Stimulated activated CD8-positive, alpha-beta memory T cell treated with anti-CD3 and anti-CD28 coated beads, Interleukin-4, amount 100 ng/mL, for 48 hours (primary cell): ENCODE measurements at places on chromosomes 7 and 10.

DNA sequence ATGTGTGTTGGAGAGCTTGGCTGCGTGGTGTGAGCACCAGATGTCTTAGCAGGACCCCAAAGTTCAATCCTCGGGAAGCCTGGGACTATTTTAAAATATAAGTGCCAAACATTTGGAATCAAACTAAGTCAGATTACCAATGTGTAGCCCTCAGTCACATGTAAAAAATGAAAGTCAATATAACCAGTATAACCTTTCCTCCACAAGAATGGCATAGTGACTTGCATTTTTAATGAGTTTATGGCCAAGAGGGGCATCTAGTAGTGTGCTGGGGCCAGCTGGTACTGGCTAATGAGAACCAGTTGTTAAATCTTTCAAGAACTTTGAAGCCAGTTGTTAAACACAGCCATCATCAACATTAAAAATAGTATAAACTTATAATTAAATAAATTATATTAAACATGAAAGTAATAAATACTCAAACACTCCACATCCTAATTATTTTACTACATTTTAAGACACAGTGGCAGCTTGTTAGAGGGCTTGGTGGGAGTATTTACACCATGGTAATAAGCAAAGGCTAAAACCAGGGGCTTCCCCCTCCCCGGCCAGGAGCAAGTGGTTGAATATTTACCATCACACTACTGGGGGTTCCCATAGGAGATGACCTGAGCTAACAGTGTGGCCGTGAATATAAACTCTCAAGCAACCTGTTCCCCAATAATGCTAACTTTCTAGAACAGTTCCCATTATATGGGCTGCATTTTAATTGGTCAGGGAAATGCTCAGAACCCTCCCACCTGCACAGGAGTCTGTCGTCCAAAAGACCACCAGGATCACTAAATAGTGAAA is 7.9 kb upstream of the FAM170B start:
- no peak for DNase-seq

DNA sequence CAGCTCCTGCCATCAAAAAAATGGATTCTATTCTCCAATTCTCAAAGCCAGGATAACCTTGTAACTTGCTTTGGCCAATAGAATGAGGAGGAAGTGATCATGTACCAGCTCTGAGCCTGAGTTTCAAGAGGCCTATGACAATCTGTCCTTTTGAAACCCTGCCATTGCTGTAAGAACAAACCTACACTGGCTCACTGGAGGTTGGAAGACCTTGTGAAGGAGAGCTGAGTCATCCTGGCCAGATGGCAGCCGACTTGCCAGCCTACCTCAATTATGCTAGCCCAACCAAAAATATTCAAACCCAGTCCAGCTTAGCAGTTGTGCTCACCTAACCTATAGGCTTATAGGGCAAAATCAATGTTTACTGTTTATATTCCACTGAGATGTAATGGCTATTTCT is 93.0 kb downstream of the HGF start:
- no peak for DNase-seq

GRCh38 chr7:103073989-103074518 is 542 bp downstream of the FBXL13 start:
- no peak for DNase-seq

DNA sequence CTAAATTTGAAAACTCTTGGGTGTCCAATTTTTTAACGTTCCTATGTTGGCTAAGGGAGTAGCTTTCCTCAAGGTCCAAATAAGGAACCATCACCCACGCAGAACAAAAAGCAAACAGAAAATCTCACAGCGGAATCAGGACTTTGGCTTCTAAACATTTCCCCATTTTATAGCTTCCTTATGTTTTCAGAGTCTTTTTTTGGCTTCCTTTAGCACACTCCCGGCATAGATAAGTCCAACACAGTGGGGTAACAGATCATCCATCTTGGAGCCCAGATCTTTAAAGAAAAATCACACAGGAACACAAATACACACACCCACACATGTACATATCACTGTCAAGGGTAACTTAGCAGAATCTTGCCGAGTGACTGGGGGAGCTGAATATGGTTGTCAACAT is 4.2 kb upstream of the TCF7L2 start:
- no peak for DNase-seq

- DNase-seq: no peak
Observed at GRCh38 chr10:118950190-118950680, 79.3 kb upstream of the NANOS1 start.

DNA sequence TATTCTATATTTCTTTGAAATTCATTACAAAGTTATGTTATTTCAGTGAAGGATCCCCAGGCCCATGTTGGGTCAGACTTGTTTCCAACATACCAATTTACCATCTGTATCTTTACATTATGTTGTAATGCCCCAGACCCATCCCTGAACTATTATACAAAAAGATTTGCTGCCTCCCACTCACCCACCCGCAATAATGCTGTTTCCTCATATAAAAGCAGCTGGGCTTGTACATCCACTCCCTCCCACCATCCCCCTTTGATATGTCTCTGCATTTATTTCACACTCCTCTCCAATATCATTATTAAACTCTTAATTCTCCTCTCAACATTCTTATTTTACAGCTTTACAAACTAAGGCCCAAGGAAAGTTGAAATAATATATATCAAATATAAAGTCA is 153.7 kb downstream of the DOCK4 start:
- DNase-seq: no peak

DNA sequence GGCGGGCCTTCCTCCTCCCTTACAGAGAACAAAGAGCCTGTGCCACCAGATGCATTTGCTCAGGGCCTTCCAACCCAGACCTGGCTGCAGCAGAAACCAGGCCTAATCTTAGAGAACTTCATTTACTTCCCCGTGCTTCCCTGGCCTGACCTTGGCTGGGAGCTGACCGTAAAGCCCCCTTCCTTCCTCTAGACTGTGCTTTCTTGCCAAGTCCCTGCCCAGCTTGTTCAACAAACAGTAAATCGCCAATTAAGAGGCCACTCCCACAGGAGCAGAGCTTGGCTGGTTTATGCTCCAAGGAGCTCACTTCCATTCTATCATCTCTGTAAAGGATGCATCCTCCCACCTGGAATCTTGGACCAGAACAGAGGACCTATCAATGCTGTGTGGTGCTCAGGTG is 110.9 kb downstream of the COL13A1 start:
- no peak for DNase-seq

GRCh38 chr10:109831846-109832245 is 91.5 kb downstream of the XPNPEP1 start:
- no peak for DNase-seq

- peak; percentile 80 for DNase-seq
Observed at GRCh38 chr10:46228563-46229071, 58.2 kb upstream of the ANTXRL start.

DNA sequence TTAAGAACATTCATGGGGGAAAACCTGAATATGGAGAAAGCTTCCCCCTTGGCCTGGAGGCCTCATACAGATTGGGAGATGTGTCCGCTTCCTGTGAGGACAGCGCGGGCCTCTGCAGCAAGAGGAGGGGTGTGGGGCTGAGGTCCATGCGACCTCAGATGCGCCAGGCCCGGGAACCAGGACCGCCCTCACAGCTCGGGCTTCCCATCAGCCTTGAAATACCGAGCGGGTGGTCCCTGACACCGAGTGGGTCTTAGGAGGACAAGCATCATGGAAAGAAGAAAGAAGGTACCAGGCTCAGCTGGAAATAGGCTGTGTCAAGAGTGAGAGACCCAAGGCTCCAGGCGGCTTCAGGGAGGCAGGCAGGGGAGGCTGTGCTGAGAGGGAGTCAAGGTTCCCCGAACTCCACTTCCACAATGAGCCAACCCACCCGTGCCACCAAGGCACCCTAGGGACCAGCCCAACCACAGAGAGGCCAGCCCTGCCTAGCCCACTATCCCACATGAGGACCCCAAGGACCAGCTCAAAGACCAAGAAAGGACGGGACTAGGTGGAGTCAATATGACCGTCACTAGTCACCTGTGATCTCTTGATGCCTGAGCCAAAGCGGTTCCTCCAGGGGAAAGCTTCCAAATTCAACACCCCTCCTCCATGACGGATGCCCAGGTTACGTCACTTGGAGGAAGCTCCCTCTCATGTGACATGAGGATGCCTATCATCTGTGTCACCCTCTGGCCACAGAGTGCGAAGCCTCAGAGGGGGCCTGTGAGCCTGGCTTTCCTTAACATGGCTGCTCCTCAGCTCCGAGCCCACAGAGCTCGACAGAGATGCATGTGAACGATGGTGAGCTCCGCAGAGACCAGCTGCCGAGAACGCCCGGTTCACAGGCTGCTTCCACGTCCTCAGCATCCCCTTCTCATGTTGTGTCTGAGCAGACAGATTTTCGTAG is 103.7 kb downstream of the TCERG1L start:
- DNase-seq: no peak

DNA sequence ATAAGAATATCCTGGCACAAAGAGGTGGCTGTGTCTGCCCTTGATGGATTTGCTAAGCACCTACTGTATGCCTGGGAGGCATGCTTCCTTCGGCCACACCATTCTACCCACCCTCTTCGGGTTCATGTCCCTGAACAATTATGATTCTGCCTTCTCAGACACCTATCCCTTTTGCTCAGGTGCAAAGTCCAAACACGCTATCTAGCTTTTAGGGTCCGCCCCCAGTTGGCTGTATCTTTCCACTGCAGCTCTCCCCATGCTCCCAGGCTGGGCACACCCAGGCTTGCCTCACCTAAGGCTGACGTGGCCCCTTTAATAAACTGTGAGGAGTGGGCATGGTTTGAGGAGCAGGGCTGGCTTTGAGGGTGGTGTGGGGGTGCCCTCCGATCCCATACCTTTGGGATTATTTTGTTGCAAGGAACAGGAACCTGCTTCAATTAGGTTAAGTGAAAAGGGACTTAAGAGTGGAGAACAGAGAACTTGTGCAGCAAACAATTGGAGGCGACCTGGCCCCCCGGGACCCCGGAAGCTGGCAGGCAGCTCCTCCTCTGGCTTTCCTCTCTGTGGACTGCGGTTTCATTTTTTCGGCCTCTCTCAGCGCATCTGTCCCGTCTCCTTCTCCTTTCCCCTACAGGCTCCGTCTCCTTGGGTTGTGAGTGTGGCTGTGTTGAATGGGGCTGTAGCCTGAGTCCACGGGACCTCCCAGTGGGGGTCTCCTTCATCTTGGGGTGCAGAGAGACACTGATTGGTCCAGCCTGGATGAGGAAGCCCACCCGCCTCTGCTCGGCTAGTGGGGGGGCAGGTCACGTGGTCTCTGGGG is 3.8 kb downstream of the CLIP2 start:
- DNase-seq: no peak

DNA sequence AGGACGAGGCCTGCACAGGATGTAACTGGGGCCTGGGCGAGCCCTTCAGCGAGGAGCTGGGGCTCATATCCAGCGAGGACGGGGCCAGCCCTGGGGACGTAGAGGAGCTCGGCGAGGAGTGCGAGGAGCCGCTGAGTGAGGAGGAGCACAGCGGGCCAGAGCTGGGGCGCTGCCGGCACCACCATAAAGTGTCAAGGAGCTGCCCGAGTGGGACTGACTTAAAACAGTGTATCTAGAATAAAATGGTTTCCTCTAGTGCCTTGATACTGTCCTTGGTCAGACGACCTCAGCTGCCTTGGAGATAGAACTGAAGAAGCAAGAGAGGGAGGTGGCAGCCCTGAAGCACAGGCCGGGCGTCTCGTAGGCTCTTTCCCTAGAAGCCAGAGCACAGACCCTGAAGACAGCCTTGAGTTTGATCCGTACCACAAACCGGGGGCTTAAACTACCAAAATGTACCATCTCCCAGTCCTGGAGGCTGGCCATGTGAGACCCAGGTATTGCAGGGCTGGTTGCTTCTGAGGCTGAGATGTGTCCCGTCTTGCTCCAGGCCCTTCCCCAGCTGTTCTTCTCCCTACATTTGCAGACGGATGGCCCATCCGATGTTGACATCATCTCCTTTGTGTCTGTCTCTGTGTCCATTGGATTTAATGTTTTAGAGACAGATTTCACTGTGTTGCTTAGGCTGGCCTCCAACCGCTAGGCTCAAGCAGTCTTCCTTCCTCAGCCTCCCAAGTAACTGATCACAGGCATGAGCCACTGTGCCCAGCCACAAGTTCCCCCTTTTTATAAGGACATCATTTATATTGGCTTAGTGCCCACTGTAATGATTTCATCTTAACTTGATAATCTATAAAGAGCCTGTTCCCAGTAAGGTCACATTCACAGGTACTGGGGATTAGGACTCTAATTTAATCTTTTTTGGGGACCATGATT is 35.8 kb downstream of the DNAJB6 start:
- DNase-seq: no peak

- DNase-seq: no peak
Observed at GRCh38 chr7:138477581-138477980, 17.5 kb downstream of the TRIM24 start.

- DNase-seq: no peak
Observed at GRCh38 chr10:11689945-11690736, 52.0 kb upstream of the ECHDC3 start.

DNA sequence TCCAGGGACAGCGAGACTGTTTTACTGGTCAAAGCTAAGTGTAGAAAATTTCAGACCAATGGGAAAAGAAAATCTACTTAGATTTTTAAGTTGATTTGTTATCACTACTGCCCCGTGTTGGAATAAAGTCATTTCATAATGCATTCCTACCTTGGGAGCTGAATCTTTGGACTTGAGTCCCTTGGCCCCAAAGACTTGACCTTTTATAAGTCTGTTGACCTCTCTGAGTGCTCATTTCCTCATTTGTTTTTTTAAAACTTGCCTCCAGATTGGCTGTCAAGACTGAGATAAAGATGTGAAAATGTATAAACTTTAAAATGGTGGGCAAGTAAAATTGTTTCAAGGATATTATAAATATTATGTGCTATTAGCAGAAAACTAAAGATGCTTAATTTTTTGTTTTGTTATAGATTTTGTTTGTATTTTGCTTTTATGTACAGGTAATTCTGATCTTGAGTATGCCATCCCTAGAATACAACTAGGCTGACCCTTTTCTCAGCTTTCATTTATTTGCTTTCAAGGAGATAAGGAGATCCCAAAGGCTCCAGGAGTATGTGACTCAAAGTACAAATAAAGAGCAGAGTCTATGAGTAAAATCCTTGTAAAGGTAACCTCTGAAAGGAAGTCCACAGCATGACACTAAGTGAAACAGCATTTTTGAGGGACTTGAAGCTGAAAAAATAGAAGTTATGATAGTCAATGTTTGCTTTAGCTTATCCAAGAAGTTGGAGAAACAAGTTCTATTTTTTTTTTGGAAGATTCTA is 54.6 kb downstream of the TMEM26 start:
- no peak for DNase-seq

DNA sequence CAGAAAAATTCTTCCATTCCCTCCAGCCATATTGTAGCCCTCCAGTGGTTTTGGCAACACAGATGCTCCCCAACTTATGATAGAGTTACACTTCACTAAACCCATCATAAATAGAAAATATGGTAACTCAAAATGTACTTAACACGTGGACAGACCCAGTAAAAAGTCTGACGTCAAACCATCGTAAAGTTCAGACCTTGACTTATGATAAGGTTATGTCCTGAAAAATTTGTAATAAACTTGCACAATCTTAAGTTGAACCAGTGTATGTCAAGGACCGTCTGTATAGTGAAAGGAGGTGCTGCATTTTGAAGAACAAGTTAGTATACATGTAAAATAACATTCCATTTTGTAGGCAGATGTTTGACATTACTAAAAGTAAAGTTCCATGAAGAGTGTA is 142.8 kb downstream of the NSUN6 start:
- no peak for DNase-seq
